ENCODE measurements at places on chromosomes 2 and 18. TPM values are rescaled to one million over a fixed set of nuclear protein-coding genes. Genes with fewer than 3 reads are reported as not detected.
A peak's percentile ranks its signal among the peaks of the same experiment; 100 is the strongest.

FOXI3 gene
- total RNA-seq = not detected

CD8B2 gene
- not detected for total RNA-seq

AMER3 gene
- not detected for total RNA-seq

TAF4B gene
- 5.4 TPM for total RNA-seq

DOK6 gene
- total RNA-seq = 0.65 TPM

RDH14 gene
- 26.1 TPM for total RNA-seq

DNA sequence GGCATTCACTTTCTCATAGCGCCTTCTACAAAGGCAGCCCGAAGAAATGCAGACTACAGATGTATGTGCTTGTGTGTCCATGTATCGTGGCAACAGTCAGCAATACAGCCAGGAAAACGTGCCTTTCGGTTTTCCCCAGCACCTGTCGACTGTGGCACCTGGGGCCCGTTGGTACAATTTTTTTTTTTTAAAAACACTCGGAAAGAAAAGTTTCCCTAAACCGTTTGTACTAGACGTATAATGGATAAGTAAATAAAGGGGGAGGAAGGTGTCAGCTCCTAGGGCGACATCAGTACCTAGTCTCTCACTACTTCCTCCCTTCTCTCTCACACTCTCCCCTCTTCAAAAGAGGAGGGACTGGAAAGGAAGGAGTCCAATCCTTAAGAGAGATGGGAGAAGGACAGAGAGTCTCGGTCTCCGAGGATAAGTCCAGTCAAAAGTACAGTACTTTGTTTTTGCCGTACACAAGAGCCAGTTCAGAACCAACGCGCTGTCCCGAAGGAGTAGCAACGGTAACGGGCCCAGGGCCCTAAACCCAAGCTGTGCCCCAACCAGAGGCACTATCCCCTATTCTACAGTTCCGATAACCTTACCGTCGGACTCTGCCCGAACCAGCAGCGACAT is 759 bp downstream of the PPP4R3B start:
- peak; percentile 46 for DNase-seq

GRCh38 chr2:65367524-65367923 is 64.9 kb downstream of the SPRED2 start:
- peak; percentile 2 for DNase-seq

GRCh38 chr18:66438711-66439536 is 165.0 kb downstream of the CDH19 start:
- no peak for DNase-seq

DNA sequence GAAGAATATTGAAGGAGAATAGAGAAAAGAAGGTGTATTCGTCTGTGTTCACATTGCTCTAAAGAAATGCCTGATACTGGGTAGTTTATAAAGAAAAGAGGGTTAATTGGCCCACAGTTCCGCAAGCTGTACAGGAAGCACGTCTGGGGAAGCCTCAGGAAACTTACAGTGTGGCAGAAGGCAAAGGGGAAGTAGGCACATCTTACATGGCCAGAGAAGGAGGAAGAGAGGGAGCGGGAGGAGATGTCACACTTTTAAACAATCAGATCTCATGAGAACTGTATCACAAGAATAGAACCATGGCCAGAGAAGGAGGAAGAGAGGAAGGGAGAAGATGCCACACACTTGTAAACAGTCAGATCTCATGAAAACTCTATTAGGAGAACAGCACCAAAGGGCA is 159.6 kb upstream of the TPO start:
- no peak for DNase-seq

DNA sequence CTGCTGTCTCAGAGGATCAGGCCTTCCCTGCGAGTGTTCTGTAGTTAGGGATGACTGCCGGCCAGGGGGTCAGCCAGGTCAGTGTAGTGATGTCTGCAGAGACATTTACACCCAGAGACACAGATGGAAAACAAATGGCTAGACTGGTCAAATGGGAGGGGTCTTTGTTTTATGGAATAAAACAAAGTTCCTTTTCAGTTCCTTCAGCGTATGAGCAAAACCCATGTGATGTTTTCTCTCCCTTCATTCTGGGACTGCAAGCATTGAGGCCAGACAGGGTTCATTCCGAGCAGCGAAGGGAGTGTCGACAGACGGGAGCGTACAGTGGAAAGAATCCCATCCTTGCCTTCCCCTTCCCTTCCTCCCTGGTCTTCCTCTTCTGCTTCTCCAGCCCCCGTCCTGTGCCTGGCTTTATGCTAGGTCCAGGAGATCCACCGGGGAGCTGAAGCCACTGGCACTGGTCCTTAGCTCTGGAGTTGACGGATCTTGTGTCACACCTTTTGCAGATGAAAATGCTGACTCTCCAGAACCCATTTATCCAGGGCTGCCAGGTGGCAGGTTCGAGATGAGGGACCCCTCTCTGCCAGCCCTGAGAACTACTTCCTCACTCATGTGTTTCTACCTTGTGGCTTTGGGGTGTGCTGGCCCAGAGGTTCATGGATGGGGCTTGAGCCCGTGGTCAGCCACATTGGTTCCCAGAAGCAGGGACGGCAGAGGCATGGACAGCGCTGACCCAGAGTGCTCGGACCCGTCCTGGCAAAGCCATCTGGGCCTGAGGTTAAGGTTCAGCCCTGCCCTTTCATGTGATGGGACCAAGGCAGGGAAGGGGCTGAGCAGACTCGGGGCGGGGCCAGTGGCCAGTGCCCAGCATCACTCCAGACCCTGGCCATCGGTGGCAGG is 24.2 kb downstream of the ITGB1BP1 start:
- no peak for DNase-seq

GRCh38 chr18:8771930-8772329 is 66.6 kb downstream of the MTCL1 start:
- DNase-seq = peak; percentile 27

- DNase-seq = no peak
Observed at GRCh38 chr18:4801151-4801550, 346.0 kb upstream of the DLGAP1 start.

DNA sequence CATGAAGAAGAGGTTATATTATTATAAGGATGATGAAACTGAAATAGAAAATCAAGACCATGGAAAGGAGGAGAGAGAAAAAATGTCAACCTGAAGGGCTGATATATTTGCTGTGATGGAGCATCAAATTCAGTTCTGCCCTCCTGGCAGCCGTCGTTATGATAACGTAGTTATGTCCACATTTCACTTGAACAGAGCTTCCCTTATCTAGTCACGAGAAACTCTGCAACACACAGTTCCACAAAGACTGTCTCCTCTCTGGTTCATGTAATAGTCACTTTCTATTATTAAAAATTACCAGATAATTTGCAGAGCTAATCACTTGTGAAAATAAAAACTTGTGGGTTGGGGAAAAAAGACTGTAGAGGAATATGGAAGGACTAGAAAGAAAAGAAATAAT is 19.5 kb upstream of the RBMS1 start:
- no peak for DNase-seq

GRCh38 chr2:174012347-174013314 is 47.5 kb upstream of the SP3 start:
- DNase-seq = peak; percentile 71

DNA sequence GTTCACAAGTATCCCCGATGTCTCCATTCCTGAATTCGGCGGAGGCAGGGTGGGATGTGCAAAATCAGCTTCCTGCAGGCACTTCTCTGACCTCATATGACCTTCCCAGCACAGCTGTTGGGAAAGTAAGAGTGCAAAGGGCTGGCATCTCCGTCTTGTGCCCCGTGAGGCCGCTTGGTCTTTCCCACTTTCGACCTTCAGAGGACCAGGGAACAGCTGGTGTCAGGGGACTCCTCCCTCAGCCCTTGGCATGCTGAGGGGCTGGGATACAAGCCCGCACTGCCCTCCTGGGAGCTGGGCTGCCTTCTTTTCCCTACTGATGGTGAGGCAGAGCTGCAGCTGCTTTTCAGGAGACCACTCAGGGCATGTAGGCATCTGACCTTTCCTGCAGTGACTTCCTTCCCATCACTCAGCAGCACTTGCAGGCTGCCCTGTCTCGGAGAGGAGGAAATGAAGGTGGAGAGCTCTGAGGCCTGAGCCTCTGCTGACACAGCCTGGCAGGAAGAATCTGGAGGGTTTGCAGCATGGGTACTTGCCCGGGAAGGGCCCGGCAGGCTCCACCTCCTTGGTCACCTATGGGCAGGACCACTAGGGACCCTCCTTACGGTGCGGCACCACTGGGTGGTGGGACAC is 277.2 kb upstream of the HS6ST1 start:
- no peak for DNase-seq
